ENCODE measurements at places on chromosomes 6 and 20.

DNA sequence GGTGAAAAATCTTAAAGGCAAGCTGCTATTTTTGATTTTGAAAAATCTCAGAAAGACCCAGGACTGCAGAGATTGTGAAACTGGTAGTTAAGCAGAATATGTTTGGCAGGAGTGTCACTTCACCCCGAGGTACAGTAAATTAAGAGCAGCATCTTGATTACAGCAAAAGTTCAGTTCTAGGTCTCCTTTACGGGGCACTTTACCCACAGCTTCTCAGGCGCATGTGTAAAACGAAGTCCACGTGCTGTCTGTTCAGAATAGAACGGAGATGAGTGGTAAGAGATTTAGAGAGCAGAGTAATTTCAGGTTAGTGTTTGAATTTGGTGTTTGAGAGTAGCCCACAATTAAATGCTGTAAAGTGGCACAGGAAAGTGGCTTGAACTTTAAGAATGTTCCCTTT, 84.0 kb downstream of the FARS2 start:
- DNase-seq, result no peak

DNA sequence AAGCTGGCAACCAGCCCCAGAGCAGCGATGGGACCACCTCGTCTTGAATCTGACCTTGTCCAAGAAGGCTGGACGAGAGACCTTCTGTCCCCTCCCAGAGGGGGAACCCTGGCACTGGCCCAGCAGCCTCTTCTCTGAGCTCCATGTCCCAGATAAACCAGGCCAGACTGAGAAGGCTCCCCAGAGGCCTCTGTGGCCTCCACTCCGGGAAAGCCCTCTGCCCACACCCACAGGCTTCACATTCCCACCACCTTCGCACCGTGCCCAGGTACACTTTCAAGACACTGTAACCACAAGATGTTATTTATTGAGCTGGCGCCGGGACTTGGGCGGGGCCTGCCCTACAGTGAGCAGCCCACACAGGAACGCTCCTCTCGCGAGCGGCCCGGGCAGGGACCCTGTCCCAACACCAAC, 33.2 kb downstream of the ADA start:
- peak; percentile 27 for DNase-seq

DNA sequence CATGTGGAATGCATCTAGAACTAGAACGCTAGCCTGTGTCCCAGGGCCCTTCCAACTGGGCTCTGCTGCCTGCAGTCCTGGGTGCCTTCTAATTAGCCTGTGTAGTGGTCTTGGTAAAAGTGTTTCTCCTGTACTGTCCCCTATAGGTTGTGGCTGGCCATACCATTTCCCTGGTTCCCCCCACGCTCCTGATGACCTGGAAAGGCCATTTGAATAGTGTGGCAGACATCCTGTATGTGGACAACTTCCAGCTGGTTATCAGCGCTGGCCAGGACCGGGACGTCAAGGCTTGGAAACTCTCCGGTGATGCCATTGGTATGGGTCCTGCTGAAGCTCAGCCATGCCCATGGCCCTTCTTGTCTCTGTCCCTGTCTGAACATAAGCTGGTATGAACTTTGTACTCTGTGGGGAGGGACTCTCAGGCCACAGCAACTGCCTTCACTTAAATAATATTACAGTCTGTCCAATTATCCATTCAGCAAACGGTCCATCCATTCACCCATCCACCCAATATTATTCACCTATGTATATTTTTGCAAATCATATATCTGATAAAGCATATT, 60.7 kb downstream of the SUN5 start:
- no peak for DNase-seq

- no peak for DNase-seq
Observed at GRCh38 chr6:43625393-43625992, 3.6 kb downstream of the GTPBP2 start.

DNA sequence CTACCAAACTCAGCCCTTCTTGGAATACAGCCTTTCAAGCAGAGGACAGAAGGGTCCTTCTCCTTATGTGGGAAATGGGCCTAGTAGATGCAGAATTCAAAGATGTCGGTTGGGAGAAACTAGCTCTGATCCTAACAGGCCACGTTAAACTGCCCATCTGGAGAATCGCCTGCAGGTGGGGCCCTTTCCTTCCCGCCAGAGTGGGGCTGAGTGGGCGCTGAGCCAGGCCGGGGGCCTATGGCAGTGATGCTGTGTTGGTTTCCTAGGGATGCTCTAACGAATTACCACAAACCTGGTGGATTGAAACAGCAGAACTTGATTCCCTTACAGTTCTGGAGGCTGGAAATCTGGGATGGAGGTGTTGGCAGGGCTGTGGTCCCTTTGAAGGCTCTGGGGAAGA, 9.1 kb downstream of the MAPK13 start:
- no peak for DNase-seq

DNA sequence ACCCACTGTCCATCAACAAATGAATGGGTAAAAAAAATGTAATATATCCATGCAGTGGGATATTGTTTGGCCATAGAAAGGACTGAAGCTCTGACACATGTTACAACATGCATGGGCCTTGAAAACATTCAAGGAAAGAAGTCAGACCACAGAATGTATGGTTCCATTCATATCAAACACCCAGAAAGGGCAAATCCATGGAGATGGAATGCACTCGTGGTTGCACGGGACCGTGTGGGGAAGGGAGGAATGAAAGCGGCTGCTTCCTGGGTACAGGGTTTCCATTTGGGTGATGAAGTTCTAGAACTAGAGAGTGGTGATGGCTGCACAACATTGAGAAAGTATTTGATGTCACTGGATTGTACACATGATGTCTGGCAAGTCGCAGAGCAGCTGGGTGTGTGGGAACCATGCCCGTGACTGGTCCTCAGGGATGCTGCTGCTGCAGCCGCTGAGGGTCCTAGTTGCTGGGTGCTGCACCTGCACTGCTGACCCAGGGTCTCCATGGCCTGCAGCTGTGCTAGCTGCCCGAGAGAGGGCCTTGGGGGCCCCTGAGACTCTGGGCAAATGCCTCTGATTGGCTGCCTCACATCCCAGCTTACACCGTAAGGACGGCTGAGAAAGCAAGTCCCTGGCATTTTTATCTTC, 220.3 kb downstream of the NRN1 start:
- no peak for DNase-seq

DNA sequence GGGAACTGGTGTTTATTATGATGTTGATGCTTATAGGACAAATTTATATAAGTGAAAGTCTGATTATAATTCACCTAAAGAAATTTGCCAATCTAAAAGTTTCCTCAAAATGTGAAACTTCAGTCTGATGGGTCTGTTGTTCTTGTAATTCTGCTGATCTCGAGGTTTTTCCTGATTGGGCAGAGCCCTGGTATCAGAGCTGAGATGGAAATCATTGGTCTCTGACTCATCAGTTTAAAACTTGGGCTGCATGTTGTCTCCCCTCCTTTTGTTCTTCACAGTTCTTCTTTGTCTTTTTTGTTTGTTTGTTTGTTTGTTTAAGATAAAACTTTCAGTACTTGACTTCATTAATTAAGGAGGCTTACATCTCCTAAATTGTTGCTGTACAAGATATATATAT, 5.9 kb downstream of the SMAP1 start:
- DNase-seq, result no peak

GRCh38 chr6:163489584-163489983, 75.1 kb downstream of the QKI start:
- DNase-seq, result no peak

DNA sequence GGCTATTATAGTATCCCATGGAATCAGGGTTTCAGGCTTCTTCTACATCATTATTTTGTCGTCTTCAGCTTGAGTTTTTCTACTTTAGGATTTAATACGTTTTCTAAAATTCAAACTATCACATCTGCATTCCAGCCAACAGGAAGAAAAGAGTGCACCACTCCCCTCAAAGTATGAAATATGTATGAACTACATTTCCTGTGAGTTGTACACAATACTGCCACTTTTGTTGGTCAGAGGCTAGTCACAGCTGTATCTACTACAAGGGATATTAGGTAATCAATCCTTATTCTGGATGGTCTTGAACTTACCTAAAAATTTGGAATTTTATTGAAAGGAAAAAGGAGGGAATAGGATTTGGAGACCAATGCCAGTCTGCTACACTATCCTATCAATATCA, 235.6 kb upstream of the TBX18 start:
- DNase-seq, result no peak

GRCh38 chr6:1062786-1063545, 248.9 kb upstream of the FOXQ1 start:
- DNase-seq, result no peak

DNA sequence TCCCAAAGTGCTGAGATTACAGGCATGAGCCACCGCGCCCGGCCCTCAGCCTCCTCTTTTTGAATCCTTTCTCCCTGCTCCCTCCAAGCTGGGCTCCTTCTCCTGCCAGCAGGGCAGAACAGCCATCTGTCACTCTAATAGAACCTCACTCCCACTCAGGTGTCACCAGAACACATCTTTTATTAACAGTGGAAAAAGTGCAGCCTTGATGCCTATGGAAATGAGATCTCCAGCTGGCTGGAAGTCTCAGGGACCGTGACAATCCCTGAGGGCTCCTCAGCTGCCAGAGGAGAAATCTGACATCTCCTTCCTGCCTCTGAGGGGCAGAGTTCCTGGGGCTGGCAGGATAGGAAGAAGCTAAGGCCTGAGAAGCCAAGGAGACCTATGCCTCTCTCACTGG, 28.0 kb downstream of the TMC2 start:
- no peak for DNase-seq

DNA sequence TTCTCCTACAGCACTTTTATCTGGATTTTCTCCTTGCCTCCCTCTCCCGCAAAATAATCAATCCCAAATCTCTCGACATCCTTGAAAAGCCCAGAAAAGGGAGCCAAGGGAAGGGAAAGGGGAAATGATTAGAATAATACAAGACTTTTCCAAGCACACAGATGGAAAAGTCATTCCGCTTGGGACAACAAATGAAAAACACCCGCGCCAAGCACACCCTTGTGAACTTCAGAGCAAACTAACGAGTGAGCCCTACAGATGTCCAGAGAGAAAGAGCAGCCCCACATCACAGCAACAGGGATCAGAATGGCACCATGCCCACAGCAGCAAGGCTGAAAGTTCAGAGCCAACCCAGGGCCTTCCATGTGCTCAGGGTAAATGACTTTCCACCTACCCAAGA, 49.6 kb downstream of the NINL start:
- DNase-seq, result no peak

- no peak for DNase-seq
Observed at GRCh38 chr20:62047666-62048345, 17.9 kb downstream of the TAF4 start.

DNA sequence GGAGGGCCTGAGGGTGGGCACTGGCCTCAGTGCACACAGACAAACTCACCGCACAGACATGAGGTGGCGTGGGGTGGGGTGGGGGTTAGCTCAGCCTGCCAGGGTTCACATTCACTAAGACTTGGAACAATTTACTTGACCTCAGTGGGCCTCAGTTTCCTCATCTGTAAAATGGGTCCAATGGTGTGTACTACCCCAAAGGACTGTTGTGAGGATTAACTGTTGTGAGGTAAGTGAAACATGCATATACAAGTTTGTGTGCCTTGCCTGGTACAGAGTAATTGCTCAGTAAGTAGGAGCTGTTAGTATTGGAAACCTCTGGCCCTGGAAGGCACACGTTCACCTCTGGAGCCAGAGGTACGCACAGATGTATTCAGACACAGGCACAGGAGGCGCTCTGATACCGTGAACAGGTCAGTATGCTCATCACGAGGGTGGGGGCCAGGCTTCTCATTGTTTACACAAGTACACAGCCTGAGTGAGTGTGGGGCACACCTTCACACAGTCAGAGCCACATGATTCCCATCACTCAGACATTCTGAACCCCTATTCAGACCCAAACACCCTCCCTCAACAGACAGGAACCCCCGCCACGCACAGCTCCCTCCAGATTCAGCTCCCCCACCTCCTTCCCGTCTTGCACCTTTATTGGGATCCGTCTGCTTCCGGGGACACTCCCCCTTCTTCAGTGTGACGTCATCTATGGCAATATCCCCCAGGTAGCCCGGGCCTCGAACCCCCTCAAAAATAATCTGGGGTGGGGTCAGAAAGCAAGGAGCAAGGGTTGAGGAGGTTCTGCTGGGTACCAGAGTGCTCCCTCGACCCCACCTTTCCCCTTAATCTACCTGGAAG, 59.9 kb downstream of the MDGA1 start:
- DNase-seq, result no peak

GRCh38 chr6:79841577-79842375, 105.6 kb downstream of the ELOVL4 start:
- DNase-seq, result no peak

- no peak for DNase-seq
Observed at GRCh38 chr6:41273714-41274113, 12.8 kb downstream of the TREM1 start.

Measured in CD8-positive, alpha-beta memory T cell (primary cell).